Tongue (tissue), 3 donors: ENCODE measurements at places on chromosomes 7 and 10. TPM values are rescaled to one million over a fixed set of nuclear protein-coding genes. Genes with fewer than 3 reads are reported as not detected.
A peak's percentile ranks its signal among the peaks of the same experiment; 100 is the strongest.

- no peak for DNase-seq
Measured at GRCh38 chr10:95606922-95607321, 45.8 kb upstream of the SORBS1 start.

GRCh38 chr7:32611201-32612099 lies 116.2 kb downstream of the AVL9 start:
- peak; percentile 37 for DNase-seq

DNA sequence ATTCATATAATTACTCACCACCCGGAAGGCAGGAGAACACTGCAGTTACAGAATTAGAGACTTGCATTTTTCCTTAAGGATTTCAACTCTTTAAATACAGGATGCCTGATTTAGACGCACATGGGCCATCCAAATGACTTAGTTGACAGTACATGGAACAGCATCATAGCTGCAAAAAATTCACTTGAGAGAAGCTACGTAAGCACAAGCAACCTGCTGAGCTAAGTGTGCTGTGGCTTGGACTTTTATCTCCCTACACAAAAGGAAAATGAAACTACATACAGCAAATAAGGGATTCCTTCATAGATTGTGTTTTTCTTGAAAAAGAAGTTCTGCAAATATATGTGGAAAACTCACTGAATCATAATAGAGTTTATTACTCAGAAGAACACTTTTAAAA lies 152.6 kb downstream of the POU6F2 start:
- DNase-seq, result no peak

DNA sequence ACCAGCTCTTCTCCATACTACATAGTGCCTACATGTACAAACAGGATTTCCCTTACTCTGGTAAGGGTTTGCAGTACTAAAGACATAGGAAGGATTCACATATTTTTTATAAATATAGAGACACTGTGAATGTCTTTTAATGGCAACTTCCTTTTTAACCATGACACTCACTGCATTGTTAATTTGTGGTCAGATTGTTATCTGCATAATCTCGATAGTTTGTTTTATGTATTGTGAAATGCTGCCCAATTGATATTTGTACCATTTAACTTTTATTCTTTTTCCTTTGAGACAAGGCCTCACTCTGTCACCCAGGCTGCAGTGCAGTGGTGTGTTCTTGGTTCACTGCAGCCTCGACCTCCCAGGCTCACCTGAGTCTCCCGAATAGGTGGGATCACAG lies 39.7 kb downstream of the SP8 start:
- no peak for DNase-seq

DNA sequence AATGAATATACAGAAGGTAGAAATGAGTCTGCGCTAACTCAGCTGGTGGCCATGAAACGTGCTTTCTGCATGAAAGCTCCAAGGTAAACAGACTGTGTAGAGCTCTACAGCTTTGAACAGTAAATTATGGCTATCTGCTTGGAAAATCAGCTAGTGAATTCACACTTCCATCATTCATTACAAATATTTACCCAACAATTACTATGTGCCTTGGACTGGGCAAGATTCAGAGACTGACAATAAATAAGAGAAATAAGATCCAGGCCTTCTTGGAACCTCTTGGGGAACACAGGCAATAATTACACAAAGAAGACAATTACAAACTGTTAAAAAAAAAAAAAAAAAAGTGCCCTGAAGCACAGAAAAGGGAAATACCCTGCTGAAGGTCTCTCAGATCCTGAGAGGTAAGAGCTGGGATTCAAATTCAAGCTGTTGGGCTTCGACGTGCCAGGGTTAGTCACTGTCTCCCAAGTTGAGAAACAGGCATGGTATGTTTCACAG lies 15.8 kb downstream of the TSPAN12 start:
- DNase-seq, result no peak

- DNase-seq, result no peak
Measured at GRCh38 chr10:102814453-102814871, 22.8 kb downstream of the CYP17A1 start.

- peak; percentile 99 for DNase-seq
Measured at GRCh38 chr7:149838224-149838991, at the start of gene ZNF862. Gene ZNF862, plus strand, starts transcription at chr7:149838375. Its CDS starts 237 bp downstream, at chr7:149838612.

DNA sequence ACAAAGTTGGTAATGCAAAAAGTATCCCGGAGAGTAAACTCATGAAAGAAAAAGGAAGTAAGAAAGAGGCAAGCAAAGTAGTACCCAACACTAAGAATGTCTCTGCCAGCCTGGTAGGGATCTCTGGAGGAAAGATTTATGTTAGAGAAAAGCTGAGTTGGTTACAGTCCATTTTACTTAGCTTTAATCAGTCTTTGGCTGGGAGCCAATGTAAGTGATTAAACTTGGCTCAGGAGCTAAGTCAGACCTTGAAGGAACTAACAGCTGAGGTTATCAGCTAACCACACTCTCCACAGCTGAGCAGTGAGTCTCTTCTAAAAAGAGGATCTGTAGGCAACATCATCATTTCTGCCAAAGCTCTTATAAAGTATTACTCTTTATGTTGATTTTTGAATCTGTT lies 148.0 kb downstream of the ANKRD7 start:
- peak; percentile 54 for DNase-seq

UCMA gene
- total RNA-seq, result not detected

SHH gene
- 1.3 TPM for total RNA-seq

ACHE gene
- total RNA-seq, result 112 TPM

SNCG gene
- total RNA-seq, result 1.6 TPM

ZNF277 gene
- total RNA-seq, result 32.5 TPM

STRIP2 gene
- total RNA-seq, result 16.8 TPM

UNC5B gene
- 7.1 TPM for total RNA-seq

ST7 gene
- total RNA-seq, result 32.0 TPM

SRI gene
- 57.3 TPM for total RNA-seq
